ENCODE measurements at places on chromosomes 7 and 10.

DNA sequence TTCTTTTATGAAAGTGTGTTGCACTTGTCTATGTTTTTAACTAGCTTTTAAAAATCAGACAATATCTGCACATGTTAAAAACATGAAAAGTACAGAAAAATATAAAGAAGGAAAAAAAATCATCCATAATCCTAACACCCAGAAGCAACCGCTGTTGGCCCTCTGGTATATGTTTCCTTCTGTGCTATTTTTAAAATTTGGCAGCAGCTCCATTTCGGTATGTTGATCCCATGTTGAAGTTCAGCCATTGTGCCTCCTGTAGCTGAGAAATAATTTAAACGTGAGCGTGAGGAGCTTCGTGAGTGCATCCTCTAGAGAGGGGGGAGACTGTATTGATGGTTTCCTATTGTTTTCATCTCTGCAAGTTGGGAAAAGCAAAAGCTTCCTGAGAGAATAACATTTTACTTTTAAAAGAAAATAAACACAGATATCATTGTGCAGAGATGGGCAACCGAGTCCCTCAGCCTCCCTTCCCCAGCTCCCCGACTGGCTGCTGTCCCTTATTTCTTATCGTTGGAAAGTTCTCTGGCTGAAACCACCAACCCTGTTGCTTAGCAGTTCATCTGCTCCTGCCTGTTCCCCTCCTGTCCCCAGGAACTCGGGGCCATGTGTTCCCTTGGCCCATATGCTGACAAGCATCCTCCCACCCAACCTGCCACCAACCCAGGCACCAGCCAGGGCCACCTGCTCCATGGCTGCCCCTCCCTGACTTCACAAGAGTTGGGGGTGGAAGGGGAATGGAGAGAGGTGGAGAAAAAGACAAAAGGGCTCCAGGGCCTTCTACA lies 499.1 kb upstream of the PODXL start:
- DNase-seq, result no peak

GRCh38 chr7:45980181-45980905 lies 59.3 kb upstream of the IGFBP3 start:
- DNase-seq, result no peak

GRCh38 chr10:32269343-32270100 lies 77.4 kb downstream of the EPC1 start:
- no peak for DNase-seq

DNA sequence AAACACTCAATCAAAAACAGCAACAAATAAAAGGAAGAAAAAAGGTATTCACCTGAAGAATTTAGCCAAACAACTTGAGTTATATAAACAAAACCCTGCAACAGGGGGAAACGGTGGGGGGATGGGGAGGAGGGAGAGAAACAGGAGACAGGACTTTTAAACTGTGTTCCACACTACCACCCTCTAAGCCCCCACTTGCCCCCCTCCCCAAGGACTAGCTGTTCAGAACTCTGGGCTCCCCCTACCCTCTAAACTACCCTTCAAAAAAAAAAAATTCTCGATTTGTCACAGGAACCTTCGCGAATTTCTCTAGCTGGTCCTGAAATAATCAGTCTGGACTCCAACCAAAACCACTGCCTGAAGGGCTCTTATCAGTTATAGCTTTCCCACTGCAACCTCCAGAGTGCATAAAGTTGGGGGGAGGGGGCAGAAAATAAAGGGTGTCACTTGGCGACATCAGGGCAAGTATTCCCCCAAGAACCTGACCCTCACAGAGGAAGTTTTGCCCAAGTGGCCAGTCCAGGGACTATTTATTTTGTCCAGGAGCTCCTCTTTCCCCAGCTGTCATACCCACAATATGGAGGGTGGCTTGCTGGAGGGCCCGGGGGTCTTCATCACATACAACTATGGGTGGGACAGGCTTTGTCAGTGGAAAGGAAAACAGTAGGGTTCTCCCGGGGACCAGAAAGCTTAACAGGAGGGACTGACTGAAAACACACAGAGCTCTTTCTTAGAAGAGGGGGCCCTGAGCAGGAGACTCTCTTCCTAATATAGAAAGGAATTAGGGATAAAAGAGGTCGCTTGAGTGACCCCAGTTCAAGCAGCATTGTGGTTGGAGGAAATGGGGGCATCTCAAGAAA lies 1.3 kb downstream of the UBE2H start:
- DNase-seq, result no peak

DNA sequence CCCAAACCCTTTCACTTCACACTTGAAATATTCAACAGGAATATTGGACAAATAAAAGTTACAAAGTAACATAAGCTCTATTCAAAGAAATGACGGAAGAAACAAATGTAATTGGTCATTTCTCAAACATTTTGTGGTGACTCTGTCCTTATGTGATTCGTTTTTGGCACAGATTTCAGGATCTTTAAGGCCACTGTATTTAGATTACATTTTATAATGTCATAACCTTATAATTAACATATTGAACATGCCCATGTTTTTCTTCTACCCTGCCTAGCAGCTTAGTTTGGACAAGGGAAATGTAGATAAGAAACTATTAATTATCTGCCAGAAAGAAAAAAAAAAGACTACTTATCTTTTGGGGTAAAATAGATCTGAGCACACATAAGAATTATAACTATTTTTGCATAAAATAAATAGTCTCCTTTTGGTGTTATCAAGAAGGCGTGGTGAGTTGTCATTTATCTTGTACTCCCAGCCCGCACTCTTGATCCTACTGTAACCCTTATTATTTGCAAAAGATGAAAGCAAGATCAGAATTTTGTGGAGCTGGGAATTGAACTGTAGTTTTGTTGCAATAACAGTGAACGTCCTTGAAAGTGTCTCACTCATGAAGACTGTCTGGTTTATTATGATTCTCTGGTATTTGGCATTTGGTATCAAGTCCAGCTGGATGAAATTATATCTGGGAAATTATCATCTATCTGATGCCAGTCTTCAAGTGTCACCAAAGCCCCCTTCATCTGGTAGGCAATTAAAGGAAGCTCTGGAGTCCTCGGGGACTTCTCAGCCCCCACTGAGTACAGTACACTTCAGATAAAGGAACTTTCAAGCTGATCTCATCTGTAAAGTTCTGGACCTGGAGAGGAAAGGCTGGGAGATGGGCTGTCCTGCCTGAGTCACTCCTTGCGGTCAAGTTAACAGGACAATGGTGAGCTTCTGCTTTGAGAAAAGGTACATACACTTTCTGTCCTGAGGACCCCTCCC lies 175.7 kb upstream of the INHBA start:
- no peak for DNase-seq

DNA sequence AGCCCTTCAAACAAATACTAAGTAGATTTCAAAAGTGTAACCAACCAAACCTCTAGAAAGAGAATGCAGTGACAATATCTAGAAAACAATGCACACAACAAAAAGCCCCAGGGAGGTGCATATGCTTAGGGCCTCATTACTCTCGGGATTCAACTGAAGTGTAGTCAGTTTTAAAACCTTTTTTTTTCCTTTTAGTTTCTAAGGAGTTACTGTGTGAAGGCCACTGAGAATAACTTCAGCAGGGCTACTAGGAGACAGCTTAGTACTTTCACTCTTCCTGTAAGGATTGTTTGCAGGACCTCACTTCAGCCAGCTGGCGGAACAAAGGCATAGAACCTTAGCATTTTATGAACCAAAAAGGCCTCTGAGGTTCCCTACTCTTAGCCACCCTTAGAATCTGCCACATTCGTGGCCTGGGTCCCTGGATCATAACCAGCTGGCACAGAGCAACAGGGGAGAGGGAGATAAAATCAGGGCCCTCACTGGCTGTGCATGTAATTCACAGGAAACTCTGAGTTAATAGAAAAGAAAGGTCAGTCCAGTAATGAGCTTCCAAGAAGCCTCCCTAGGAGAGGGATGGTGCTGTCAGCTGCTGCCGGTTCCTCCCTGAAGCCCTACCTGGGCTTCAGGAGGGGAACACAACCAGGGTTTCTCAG lies 3.6 kb downstream of the VOPP1 start:
- DNase-seq, result no peak

Data from NCI-H526 (cell line).